ENCODE measurements at places on chromosomes 3 and 15. TPM values are rescaled to one million over a fixed set of nuclear protein-coding genes. Genes with fewer than 3 reads are reported as not detected.
A peak's percentile ranks its signal among the peaks of the same experiment; 100 is the strongest.

The GLDN gene
- total RNA-seq = 0.49 TPM

The SPTBN5 gene
- total RNA-seq = 2.7 TPM

The IL17RE gene
- total RNA-seq = 23.6 TPM

The SPINK8 gene
- not detected for total RNA-seq

The ADPGK gene
- 51.5 TPM for total RNA-seq

GRCh38 chr15:39084674-39085530, 496.0 kb upstream of the THBS1 start:
- H3K27ac ChIP-seq = peak overlapping the region; percentile 1
- no peaks in the 10 kb centered on the region for H3K27me3 ChIP-seq
- H3K4me3 ChIP-seq = no peak overlapping the region
- no peak for DNase-seq

DNA sequence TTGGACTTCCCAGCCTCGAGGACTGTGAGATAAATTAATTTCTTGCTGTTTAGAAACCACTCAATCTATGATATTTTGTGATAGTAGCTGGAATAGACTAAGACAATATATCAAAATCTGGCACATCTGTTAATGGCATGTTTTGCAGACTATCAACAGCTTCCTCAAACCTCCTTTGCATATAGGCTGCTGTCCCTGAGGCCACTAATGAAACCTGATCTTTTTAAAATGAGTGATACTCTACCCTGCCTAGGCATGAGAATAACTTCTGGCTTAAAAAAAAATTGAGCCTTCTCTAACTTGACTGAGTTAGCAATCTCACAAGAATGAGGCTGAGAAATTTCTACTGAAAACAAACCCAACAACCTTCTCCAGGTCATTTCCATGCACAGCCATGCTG, 176.0 kb upstream of the CRBN start:
- H3K27me3 ChIP-seq = no peaks in the 10 kb centered on the region
- no peak for DNase-seq
- H3K4me3 ChIP-seq = no peak overlapping the region
- H3K36me3 ChIP-seq = no peaks in the 10 kb centered on the region
- peaks cover 22% of the 10 kb centered on the region for H3K4me1 ChIP-seq

GRCh38 chr15:39698444-39699390, 83.9 kb downstream of the FSIP1 start:
- no peaks in the 10 kb centered on the region for H3K27me3 ChIP-seq
- DNase-seq = no peak
- no peaks in the 10 kb centered on the region for H3K36me3 ChIP-seq
- H3K27ac ChIP-seq = peak overlapping the region; percentile 6
- no peak overlapping the region for H3K4me3 ChIP-seq
- H3K4me1 ChIP-seq = peaks cover 36% of the 10 kb centered on the region

- H3K36me3 ChIP-seq = no peaks in the 10 kb centered on the region
- H3K4me1 ChIP-seq = no peaks in the 10 kb centered on the region
- no peak overlapping the region for H3K27ac ChIP-seq
- peaks cover 20% of the 10 kb centered on the region for H3K27me3 ChIP-seq
- DNase-seq = no peak
Observed at GRCh38 chr15:75230551-75231371, 27.4 kb upstream of the GOLGA6C start.

DNA sequence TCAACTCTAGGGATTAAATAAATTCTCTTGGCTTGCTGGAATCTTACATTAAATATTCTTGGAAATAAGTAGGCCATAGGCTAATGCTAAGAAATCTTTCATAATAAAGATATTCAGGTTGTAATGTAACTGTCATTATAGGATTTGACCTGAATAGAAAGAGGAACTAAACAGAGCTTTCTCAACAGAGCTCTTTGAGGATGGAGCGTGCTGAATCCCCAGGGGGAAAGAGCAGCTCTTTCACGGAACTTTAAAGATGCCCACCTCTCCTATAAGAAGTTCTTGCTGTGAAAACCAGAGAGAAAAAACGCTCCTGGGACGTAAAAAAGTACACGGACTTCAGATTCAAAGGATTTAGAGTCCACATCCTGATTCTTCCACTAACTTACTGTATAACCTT, 77.9 kb downstream of the NTRK3 start:
- H3K4me1 ChIP-seq = no peaks in the 10 kb centered on the region
- peaks cover 59% of the 10 kb centered on the region for H3K27me3 ChIP-seq
- H3K27ac ChIP-seq = no peak overlapping the region
- H3K36me3 ChIP-seq = no peaks in the 10 kb centered on the region
- no peak overlapping the region for H3K4me3 ChIP-seq
- DNase-seq = no peak

- H3K36me3 ChIP-seq = no peaks in the 10 kb centered on the region
- H3K27ac ChIP-seq = no peak overlapping the region
- no peak overlapping the region for H3K4me3 ChIP-seq
- no peaks in the 10 kb centered on the region for H3K4me1 ChIP-seq
Observed at GRCh38 chr15:67013696-67014095, 51.7 kb upstream of the SMAD3 start.

DNA sequence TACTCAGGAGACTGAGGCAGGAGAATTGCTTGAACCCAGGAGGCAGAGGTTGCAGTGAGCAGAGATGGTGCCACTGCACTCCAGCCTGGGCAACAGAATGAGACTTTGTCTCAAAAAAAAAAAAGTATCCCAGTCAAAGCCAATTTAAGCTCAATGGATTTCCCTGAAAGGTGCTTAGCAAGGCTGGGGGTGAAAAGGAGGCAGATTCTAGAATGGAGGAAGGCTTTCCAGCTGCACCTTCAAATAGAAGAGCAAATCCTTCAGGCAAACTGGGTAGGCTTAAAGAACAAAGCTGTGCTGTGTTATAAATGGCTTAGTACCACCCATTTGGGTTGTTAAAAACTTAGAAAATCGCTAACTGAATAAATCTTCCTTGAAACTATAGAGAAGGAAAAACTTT, 3.0 kb upstream of the IFT57 start:
- no peaks in the 10 kb centered on the region for H3K27me3 ChIP-seq
- no peak overlapping the region for H3K4me3 ChIP-seq
- H3K36me3 ChIP-seq = no peaks in the 10 kb centered on the region
- DNase-seq = no peak

All from mesothelial cell of epicardium (in vitro differentiated cells).